ENCODE measurements at places on chromosomes 7 and 10.

GRCh38 chr7:110557-111232 lies 81.7 kb upstream of the FAM20C start:
- DNase-seq: no peak

- DNase-seq: no peak
Measured at GRCh38 chr10:1544929-1545328, 192.4 kb downstream of the ADARB2 start.

DNA sequence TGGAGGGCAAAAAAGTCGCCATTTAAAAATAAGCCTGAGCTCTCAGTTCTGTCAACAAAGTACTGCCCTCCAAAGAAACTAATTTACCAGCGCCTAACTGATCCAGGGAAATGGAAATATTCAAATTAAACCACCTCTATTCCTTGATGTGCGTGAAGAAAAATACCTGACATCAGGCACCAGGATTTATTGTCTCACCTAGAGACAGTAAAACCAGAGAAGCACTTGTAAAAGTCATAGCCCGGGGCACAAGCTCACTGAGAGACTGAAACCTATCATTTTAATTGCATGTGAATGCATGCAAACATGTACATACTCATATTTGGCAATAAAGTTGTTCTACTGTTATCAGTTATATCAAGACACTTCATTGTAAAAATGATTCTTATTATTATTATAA lies 147.3 kb upstream of the VSTM2A start:
- peak; percentile 5 for DNase-seq

DNA sequence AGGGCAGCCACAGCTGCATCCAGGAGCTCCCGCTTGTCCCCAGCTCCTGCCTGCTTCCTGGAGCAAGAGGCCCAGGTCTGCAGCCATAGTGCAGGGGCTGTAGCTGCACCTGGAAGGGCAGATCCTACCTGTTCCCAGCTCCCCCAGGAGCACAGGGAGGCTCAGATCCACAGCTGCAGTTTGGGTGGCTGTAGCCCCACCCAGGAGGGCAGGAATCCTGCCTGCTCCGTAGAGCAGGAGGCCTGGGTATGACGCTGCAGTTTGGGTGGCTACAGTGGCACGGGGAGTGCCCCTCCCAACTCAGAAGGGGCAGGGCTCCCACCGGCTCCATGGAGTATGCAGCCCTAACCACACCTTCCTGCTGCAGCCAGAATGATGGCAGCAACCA lies 26.7 kb upstream of the CDCA7L start:
- DNase-seq: no peak

- no peak for DNase-seq
Measured at GRCh38 chr10:1402016-1402770, 335.1 kb downstream of the ADARB2 start.

DNA sequence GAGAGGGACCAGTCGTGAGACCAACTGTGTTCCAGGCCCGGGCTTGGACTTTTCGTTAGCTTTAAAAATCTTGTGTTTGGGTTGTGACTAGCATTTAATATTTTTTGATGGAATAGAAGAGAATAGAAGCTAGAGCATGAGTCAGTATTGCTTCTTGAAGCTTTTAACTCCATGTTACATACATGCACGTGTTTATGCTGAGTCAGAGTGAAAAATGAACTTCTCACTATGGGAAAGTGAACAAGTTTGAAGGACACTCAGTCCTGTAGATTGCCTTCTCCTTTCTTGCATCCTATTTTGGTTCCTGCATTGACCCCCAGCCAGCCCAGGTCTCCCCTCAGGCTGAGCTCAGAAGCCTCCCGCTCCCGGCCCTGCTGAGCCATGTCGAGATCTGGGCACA lies 31.8 kb downstream of the GHRHR start:
- DNase-seq: no peak

DNA sequence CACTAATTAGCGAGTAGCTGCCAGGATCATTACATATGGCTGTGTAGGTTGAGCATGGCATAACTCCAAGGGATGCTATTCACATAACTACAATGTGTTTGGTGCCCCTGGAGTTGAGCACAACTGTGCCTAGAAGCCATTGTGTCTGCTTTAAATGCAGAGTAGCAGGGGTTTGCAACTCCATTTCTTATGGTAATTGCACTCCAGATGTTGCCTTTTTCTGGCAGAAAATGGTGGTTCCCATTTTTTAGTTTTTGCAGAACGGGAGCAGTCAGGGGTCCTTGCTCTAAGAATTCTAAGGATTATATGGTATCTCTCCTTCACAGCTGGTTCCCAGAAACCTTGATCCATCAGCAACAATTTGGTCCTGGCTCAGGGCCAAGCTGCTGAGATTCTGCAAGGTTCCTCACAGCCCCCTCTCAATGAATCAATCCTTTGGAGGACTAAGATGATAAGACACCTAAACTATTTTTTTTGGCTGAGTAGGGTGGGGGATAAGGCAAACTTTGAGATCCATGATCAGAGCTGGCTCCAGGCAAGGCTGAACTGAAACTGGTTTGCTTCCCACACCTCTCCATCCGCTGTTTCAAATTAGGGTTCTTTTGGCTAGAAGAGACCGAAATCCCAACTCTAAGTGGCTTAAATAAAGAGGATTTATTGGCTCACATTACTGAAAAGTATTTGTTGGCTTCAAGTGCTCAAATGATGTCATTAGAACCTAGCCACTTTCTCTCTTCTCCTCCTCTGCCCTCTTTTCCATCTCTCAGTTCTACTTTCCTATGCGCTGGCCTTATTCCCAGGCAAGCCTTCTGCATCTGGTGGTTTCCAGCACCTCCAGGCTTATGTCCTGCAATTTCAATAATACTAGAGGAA lies 97.5 kb upstream of the CCDC6 start:
- DNase-seq: no peak

GRCh38 chr7:138245682-138246081 lies 169.4 kb downstream of the AKR1D1 start:
- no peak for DNase-seq

DNA sequence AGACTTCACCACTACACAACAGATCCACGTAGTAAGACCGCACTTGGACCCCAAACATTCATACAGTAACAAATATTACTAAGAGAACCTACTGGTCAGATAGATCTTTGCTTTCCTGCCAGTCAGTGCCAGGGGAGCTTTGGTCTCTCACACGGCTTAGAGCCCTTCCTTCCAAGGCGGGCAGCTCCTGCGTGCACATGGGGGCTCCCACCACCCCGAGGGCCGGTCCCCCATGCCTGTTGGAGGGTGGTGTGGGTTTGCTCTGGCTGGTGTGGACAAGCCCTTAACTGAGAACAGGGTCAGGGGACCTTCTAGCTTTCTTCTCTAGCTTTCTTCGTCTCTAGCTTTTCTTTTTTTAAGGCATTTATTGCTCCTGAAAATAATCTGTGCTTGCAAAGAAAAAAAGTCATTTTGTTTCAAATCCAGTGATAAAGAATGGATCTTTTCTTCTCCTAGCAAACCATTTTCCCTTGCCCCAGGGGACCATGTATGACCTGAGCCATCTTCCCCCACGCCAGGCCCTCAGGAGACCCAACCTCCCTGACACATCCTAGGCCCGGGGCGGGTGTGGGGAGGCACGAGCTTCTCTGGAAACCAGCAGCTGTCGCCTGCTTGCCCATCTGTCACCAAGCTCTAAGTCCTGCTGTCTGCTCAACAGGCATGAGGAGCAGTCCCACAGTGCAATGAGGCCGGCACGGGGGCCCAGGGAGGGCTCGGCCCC lies 591.1 kb downstream of the PTPRN2 start:
- DNase-seq: no peak
